RWPE1 (cell line): ENCODE measurements at places on chromosomes 11 and 22.

- no peak for DNase-seq
Measured at GRCh38 chr22:17882727-17883126, 108.5 kb upstream of the BID start.

GRCh38 chr22:36391638-36392037 is 3.9 kb upstream of the MYH9 start:
- no peak for DNase-seq

DNA sequence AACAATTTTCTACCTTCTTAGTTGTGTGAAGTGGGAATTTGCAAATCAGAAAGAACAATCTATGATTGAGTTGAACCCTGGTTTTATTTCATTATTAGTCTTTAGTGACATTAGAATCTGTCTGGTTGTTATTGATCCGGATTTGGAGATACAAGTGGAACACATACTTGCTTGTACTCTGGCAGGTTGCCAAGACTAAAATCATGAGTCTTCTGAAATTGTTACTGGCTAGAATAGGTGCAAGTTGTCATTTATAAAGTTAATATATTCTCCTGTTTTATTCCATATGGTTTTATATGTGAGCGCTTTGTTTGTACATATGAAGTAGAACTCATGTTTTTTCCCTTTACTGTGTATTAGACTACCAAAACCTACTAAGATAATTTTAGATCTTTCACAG is 23.0 kb downstream of the CCDC15 start:
- DNase-seq, result no peak

DNA sequence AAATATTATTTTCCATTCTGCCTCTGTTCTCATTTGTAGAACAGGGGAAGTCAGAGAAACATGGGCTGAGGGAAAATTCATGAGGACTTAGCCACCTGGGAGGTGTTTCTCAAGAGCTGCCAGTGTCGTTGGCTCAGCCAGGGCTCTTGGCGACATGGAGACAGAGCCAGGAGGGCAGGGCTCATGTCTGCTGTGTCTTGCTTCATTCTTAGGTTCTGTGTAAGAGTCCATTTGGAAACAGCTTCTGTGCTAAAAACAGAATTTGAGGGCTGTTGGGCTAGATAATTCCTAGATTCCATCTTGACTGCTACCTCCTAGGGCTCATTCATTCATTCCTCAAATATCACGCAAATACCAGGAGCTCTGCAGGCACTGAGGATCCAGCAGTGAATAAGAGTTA is 15.1 kb upstream of the MRGPRX2 start:
- DNase-seq, result no peak

- DNase-seq, result no peak
Measured at GRCh38 chr11:106614262-106614661, 404.0 kb downstream of the GUCY1A2 start.

GRCh38 chr22:39408173-39408572 is 8.6 kb downstream of the TAB1 start:
- DNase-seq, result no peak

GRCh38 chr11:78138694-78139421 is 568 bp downstream of the ALG8 start:
- DNase-seq, result peak; percentile 39

GRCh38 chr11:68327586-68328370 is 15.4 kb downstream of the LRP5 start:
- DNase-seq, result no peak

DNA sequence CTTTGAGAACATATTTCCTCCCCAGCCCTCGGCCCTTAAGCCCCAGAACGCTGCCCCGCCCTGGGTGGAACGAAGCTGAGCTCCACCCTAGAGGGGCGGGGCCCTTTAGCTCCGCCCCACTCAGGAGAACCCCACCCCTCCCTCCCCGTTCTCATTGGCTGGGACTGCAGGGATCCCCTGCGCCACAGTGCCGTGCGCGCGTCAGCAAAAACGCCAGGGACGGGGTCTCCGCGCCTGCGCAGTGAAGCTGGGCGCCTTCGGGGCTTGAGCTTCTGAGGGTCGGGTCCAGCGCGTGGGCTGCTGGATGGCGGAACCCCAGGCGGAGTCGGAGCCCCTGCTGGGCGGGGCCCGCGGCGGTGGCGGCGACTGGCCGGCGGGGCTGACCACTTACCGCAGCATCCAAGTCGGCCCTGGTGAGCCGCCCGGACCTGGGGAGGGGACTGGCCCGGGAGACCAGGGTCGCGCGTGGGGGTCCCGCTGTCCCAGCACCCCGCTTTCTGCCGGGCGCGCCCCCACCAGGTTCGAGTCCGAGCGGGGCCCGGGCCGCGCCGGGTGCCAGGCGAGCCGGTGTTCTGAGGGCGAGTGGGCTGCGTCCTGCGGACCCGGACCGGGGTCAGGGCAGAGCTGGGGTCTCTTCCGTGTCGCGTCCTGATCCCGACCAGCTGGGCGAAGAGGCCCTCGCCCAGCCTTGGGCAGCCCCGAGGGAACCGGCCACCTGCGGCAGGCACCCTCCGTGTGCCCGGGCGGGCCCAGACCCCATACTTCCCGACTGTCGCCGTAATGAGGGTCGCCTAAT is at the start of gene TPCN2:
Gene TPCN2, plus strand, starts transcription at position 239 of the 796 bp plus-strand sequence. Its CDS starts 66 bp downstream, at position 305.
- DNase-seq, result peak; percentile 99

DNA sequence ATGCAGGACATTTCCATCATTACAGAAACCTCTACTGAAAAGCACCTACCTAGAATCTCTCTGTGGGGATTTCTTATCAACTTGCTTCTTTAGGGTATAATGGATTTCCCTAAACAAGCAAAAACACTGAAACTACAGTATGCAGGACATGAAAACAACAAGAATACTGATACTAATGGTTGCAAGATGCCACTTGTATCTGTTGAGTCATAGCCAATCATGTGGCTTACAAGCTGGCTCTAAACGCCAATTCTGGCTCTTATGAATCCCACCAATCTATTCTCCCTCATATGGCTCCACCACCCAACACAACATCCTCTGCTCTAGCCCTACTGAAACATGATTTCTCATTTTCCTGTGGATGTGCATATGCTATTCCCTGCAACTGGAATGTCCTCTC is 22.6 kb downstream of the TENM4 start:
- no peak for DNase-seq

DNA sequence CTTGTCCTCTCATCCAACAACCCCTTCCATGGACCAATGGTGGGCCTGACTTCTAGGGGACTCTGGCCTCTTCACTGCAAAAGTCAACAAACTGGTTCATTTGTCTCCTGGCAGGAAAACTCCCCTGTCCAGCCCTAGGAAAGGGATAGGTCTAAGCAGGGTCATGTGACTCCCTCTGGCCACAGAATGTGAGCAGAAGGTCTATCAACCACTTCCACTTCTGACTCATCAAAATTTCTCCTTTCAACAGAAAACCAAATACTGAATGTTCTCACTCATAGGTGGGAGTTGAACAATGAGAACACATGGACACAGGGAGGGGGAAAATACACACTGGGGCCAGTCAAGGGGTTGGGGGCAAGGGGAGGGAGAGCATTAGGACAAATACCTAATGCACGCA is 1.3 kb upstream of the ISX start:
- DNase-seq, result peak; percentile 8

DNA sequence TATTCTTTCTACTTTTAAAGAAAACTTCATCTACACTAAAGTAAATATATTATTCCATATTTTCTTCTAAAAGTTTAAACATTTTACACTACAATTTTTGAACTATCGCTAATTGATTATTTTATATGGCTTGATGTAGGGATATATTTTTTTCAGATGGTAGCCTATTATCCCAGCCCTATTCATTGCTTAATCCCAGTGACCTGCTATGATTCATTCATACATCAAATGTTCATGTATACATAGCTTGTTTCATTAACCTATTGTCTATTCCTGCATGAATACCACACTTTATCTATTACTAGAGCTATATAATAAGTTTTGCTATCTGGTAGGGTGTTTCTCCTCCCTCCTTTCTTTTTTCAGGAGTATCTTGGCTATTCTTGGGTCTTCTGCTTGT is 5.0 kb upstream of the ROBO4 start:
- peak; percentile 56 for DNase-seq

DNA sequence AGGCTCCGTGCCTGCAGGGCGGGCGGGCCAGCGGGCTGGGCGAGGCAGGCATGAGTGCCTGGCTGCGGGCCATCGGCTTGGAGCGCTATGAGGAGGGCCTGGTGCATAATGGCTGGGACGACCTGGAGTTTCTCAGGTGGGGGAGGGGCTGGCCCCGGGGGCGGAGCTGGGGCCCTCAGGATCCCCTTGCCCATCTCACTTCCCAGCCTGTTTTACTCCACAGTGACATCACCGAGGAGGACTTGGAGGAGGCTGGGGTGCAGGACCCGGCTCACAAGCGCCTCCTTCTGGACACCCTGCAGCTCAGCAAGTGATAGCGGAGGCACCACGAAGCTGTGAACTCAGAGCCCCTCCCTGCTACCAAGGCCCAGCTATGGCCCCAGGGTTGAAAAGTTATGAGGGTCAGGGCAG is 5.9 kb downstream of the PHOX2A start:
- no peak for DNase-seq

DNA sequence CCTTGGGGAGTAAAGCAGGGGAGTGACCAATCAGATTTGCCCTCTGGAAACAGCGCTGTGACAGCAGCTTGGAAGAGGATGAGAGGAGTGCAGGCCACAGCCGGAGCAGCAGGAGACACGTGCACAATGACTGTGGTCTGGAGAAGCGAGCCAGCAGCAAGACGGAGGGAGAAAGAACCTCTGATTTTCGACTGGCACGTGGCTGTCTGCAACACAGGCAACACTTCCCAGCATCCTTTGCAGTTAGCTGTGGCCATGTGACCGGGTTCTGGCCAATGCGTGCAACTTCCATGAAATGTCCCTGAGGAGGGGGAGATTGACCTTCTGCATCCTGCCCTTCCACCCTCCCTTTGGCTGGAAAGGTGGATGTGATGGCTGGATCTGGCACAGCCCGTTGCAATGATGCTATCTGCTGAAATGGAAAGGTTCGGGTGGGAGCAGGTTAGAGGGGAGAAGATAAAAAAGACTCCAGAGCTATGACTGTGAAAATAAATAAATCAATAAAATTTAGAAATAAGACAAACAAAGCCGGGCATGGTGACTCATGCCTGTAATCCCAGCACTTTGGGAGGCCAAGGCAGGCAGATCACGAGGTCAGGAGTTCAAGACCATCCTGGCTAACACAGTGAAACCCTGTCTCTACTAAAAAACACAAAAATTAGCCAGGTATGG is 15.6 kb downstream of the PLA2G6 start:
- DNase-seq, result no peak

GRCh38 chr11:8087185-8087584 is 6.2 kb downstream of the TUB start:
- DNase-seq, result no peak

DNA sequence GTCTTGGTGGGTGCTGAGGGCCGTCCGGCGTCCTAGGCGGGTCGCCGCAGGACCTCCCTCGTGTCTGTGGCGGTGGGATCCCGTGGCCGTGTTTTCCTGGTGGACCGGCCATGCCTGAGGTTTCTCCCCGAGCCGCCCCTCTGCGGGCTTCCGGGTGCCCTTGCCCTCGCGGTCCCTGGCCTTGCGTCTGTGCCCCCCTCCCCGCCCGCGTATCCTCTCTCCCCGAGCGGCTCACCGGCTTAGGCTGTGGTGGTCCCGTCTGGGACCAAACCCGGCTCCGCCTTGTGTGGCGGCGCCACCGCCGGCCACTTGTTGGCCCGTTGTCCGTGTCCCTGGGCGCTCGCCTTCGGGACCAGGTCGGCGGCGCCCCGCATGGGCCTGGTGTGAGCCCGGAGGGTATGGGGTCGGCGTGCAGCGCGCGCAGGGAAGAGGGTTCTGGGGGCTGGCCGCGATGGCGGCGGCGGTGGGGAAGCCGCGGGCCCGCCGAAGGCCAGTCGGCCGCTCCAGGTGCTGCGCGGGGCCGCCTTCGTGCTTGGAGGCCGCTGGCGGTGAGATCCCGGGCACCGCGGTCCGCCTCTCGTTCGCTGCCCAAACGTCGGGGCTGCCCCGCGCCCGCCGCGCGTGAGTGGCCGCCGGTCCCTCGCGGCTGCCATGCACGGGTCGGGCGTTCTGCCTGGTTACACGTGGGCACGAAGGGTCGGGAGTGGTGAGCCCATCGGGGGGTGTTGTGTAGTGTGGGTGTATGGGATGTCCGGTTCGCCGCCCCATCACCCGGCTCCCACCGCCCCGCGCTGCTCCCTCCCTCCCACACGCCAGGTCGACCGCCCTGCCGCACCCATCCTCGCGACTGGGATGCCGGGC is 3899.1 kb upstream of the OR11H1 start:
- no peak for DNase-seq

GRCh38 chr11:60926500-60926899 is 2.2 kb downstream of the TMEM132A start:
- DNase-seq, result no peak

DNA sequence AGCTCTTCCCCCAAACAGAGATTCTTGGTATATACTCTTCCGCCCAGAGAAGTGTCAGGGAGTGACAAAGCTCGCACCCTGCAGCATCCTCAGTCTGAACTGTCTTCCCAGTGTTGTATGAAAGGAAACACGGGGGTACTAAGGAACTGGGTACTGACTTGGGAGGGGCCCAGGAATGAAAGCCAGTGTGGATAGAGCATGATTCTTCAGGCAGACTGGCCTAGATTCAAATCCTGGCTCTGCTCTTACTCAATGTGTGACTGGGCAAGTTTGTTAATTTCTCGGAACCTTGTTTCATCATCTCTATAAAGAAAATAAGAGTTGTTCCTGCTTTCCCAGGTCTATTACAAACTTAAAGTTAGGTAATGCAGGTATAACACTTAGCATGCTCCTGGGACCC is 266.0 kb upstream of the NARS2 start:
- DNase-seq, result no peak
